OCI-M1 (cell line): ENCODE measurements at places on chromosomes 3 and 15.

DNA sequence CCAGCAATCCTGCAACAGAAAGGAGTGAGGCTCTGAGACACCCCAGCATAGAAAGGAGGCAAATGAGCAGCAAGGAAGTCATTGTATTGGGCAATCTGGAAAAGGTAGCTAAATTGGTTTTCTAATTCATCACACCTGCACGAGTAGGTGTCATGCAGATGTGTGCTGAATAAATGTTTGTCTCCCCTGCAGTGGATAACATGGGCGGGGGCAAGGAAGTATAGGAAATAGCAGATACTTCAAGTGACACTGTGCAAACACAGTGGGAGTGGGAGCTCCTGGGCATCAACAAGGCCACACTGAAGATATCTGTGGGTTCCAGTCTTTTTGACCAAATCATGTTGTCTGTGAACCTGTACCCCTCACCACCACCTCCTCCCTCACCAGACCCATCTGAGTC lies 14.4 kb upstream of the HTR3E start:
- DNase-seq, result no peak

- peak; percentile 53 for DNase-seq
Observed at GRCh38 chr3:132787616-132788300, 65.5 kb upstream of the NPHP3 start.

DNA sequence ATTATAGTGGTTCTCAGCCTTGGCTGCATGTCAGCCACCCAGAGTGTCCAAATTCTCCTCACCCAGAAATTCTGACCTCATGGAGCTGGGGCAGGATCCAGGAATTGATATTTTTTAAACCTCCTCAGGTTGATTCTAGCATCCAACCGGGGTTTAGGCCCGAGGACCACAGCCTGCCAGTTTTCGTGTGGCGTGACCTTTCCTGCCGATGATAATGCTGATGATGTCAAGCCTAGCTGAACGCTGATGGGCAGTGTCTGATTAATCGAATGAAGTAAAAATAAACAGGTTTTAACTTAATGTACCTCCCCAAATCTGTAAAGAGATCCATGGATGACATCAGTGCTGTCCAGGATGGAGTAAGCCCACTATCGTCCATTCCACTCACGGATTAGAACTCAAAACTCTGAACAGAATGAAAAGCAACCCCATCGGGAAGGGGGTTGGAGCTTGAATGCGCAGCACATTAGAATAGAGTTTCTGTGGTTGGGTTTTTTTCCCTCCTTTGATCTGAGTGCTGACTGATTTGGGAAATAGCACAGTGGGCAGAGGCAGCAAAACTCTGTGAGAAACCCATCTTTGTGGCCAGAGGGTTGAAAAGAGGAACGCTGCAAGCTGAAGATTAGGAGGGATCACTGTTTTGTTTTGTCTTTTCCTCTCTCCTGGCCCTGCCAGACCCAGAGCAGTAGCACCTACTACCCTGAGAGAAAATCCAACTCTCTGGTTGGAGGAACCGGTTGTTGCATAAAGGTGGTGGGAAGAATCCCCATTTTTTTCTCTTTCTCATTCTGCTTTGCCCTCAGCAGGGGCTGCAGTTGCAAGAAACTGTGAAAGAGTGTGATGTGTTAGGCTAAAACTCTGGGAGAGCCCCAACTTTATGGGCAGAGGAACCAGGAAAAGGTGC lies 153.9 kb downstream of the APBA2 start:
- peak; percentile 25 for DNase-seq

DNA sequence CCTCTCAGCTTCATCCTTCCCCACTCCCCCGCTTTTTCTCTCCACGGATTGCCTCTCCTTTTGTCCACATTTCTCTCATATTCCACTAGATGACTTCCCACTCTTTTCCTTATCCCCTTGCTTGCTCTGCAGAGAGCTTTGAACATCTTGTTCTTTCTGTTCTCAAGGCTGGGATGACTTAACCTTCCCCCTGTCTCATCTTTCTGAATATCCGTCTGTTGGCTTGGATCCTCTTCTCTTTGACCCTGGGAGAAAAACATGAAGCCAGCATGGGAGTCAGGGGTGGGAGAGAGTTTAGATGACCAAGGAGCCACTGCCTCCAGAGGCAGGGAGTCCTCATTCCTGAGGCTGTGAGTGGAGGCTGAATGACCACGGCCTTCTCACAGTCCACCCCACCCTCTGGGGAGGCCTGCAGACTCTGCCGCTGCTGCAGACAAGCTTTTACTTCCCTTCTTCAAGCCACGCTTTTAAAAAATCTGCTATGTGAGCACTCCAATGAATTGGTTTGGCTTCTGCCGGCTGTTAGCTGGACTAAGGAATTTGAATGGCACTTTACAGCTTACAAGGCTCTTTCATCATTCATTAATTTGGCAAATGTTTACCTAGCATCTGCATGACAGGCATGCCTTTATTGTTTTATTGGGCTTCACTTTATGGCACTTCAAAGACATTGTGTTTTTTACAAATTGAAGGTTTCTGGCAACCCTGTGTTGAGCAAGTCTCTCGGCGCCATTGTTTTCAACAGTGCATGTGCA lies 111.6 kb upstream of the SLC6A6 start:
- DNase-seq, result no peak

- no peak for DNase-seq
Observed at GRCh38 chr3:103919327-103919726, 1447.4 kb upstream of the ALCAM start.

DNA sequence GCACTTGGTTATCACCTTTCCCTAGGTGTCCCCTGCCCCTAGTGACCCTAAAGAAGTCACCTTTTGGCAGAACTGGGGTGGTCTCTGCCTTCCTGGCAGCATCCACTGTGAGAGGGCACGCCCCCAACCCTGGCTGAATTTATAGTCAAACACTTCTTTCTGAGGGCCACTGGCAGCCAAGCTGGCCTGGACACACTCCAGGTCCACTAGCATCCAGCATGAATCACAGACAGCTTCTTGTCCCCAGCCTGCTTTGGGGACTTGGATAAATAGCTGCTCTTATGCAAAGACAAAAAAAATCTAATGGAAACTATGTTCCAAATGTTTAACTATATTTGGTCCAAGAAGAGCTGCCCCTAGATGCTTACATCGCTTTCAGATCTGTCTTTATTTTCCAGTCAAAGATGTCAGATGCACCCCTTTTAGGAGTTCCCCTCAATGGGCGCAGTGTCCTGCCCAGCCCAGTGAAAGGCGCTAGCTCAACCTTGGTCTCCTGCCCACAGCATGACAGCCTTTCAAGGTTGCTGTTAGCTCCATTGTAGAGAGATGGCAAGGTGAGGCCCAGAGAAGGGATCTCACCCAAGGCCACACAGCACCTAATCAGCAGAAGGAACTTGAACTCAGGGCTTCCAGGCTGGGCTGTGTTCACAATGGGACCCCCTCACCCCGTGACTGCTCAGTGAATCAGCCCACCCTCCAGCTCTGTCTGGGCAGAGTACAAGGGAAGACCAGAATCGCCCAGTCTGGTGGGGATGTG lies 7.0 kb downstream of the RASL12 start:
- DNase-seq, result no peak

- peak; percentile 32 for DNase-seq
Observed at GRCh38 chr15:58344213-58345070, 87.3 kb upstream of the LIPC start.

DNA sequence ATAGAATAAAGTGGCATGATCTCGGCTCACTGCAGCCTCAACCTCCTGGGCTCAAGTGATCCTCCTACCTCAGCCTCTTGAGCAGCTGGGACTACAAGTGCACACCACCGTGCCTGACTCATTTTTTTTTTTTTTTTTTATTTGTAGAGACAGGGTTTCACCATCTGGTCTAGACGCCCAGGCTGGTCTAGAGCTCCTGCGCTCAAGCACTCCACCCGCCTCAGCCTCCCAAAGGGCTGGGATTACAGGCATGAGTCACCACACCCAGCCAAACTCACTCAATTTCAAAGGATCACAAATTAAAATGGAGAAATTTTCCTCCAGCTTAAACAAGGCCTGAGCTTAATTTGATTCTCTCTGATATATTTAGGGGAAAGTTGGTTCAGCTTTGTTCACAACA lies 27.3 kb upstream of the NMB start:
- DNase-seq, result no peak

GRCh38 chr3:20125289-20125688 lies 60.7 kb downstream of the SGO1 start:
- no peak for DNase-seq

DNA sequence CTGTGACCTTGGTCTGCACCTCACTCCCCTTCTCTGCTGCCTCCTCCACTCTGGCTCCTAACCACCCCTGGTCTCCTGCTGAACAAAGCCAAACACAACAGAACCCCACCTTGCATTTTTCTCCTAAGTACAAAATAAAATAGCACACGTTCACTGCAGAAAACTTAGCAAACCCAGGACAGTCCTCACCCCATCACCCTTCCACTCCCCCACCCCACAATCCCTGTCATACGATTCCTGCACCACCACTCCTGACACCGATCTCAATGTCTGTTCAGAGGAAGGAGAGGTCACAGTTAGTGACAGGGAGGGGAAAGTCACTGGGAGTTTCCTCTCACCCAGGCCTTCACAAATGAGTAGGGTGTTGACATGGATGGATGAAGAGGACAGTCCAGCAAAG lies 4.2 kb downstream of the VPS33B start:
- no peak for DNase-seq

DNA sequence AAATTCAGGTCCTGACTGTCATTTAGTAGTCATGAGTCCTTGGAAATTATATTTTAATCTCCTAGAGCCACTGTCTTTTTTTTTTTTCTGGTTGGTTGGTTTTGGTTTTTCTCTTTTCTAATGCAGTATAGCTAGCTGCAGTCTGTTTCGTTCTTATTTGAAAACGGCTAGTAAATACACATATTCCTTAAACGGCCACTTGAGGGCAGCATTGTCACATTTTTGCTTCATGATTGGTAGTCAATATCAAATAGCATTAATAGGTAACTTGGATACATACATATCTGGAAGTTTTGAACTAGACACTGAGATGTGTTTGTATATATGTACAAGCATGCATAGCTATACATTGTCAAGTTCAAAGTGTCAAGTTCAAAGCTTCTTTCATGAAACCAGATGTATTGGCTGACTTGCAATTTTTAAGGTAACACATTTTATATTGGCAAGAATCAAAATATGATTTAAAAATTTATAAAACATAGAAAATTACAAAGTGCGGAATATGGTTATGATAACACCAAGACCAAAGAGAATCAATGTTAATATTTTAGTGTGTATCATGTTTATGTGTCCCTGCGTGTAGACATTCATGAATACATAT lies 22.5 kb downstream of the GABRA5 start:
- DNase-seq, result peak; percentile 77

DNA sequence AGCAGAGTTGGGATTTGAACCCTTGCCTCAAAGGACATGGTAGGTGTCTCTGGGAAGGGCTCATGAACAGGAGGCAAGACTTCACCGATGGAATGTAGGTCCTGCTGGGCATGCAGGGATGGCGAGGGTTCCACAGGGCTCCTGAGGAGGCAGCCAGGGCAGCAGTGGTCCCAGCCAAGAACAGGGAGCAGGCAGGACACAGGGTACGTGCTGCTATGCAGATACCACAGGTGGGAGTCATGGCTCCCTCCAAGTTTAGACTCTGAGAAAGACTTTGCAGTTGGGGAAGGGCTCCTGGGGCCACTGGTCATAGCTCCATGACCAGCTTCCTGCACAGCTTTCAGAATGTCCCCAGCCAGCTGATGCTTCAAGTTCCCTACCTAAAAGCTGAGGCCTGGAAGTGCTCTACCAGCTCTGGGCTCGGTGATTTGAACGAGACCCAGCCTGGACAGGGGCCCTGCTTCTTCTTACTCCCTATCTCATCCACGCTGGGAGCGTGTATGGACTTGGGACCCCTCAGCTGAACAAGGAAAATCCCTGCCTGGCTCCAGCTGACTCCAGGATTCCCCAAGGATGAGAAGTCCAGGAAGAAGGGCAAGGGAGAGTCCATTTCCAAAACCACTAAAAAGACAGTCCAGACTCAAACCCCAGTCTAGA lies 747 bp downstream of the MYL3 start:
- DNase-seq, result no peak

- DNase-seq, result no peak
Observed at GRCh38 chr15:69271217-69271616, 27.5 kb upstream of the PAQR5 start.

DNA sequence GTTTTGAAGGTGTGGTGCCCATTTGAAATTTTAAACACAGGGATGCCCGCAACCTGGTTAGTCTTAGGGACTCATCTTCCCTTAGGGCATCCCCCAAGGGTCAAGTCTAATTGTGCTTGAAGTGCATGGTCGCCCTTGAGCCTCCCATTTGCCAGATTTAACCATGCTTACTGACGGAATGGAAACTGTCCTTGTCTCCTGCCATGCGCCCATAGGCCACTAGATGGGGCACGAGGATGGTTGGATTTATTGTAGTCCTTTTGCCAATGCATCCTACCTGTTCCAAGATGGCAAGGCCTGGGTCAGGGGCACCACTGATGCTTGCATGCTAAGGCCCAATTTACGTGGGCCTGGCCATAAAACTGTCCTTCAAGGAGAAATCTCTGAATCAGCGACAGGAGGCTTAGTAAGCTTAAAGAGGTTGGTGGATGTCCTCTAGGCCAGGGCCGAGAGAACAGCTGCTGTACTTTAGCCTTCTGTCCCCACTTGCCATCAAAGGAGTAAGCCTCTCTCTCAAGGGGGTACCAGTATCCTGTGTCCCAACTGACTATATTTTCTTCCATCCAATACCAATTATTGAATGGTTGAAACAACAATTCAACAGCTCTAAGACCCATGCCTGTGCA lies 355.4 kb downstream of the OTOL1 start:
- DNase-seq, result peak; percentile 66
